ENCODE measurements at places on chromosomes 3 and 15. TPM values are rescaled to one million over a fixed set of nuclear protein-coding genes. Genes with fewer than 3 reads are reported as not detected.

DNA sequence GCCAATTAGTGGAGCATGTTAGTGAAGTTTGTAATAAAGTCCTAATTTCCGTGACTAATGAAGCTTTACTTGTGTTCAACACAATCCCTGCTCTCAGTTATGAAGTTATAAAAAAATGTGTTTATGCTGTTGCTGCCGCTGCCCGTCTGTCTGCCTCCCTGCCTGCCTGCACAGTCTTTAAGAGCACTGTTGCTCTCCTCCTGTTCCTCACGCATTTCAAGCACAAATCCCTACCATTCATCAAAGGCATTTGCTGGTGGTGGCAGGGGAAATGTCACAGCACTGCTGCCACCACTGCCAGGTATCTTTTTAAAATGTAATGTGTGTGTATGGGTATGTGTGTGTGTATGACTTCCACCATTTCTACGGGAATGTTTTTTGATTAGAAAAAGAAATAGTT lies 58.8 kb downstream of the CACNA1D start:
- no peak for DNase-seq

GRCh38 chr3:45980229-45980813 lies 15.3 kb downstream of the FYCO1 start:
- no peak for DNase-seq

GRCh38 chr3:29201604-29202003 lies 79.3 kb upstream of the RBMS3 start:
- no peak for DNase-seq

The HCN4 gene
- not detected for total RNA-seq

- DNase-seq: no peak
Observed at GRCh38 chr3:151331696-151332095, 2.3 kb upstream of the P2RY13 start.

The CKMT1B gene
- not detected for total RNA-seq

GRCh38 chr3:9704347-9705322 lies 1.0 kb downstream of the CPNE9 start:
- no peak for DNase-seq

DNA sequence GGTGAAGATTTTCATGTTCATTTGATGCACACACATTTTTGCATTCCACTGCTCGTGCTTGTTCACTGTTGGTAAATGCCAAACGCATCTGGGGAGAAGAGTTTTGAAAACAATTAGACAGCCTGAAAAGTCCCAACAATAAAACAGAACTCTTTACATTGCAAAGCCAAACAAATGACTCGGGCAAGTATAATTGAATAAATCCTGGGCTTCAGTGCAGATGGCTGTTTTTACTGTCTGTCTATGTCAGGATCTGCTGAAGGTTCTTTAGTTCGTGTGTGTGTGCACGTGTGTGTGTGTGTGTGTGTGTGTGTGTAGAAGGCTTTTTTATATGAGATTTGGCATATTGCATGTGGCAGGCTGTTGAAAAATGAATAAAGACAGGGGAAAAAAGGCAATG lies 277.5 kb upstream of the CDIN1 start:
- DNase-seq: no peak

- DNase-seq: peak; percentile 79
Observed at GRCh38 chr3:48694610-48695392, 9.1 kb upstream of the NCKIPSD start.

The GRIP2 gene
- 0.42 TPM for total RNA-seq

DNA sequence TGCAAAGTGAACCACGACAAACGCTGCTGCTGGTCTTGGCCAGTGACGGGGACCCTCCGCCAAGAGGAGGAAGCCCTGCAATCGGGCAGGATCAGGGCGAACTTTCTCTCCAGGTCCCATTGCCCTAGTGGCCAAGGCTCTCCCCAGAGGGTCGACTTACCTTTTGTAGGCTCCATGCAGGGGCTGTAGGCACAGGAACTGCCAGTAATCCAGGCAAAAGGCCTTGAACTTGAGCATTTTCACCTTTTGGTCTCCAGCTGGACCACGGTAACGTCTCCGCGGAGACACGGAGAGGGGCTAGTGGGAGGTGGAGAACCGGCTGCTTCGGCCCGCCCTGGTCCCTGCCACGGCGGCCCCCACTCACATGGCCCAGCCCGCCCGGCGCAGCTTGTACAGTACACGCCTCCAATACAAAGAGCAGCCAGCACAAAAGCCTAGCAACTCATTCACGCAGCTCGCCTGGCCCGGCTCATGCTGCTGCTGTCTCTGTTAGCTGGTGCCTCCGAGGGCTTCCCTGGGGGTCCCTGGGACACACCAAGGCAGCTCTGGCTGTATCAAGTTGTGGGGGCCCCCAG lies 31.0 kb downstream of the IQSEC1 start:
- peak; percentile 27 for DNase-seq

DNA sequence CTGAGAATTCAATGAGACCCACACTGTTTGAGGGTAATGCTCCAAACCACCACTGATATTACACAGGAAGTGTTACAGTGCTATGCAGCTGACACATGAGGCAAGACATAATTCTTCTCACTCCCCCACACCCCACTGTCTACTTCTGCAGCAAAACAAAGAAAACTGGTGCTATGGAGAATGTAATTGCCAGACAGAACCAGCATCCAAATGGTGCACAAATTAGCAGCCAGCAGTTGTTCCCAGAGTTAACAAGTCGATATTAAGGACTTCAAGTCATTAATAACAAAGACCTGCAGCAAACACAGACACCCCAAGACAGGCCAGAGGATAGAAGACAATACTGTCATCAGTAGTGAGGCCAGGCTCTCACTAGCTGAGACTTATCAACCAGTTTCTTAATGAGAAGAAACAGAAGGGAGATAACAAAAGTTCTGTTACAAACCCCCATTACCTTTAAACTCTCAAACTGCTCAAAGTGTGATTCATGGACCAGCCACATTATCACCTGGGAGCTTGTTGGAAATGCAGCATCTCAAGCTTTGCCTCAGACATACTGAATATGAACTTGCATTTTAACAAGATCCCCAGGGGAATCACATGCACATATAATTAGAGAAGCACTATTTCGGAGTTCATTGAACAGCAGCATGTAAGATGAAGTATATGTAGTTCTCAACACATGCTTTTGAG lies 58.7 kb upstream of the FNDC3B start:
- DNase-seq: no peak

The TICRR gene
- total RNA-seq: 0.24 TPM

DNA sequence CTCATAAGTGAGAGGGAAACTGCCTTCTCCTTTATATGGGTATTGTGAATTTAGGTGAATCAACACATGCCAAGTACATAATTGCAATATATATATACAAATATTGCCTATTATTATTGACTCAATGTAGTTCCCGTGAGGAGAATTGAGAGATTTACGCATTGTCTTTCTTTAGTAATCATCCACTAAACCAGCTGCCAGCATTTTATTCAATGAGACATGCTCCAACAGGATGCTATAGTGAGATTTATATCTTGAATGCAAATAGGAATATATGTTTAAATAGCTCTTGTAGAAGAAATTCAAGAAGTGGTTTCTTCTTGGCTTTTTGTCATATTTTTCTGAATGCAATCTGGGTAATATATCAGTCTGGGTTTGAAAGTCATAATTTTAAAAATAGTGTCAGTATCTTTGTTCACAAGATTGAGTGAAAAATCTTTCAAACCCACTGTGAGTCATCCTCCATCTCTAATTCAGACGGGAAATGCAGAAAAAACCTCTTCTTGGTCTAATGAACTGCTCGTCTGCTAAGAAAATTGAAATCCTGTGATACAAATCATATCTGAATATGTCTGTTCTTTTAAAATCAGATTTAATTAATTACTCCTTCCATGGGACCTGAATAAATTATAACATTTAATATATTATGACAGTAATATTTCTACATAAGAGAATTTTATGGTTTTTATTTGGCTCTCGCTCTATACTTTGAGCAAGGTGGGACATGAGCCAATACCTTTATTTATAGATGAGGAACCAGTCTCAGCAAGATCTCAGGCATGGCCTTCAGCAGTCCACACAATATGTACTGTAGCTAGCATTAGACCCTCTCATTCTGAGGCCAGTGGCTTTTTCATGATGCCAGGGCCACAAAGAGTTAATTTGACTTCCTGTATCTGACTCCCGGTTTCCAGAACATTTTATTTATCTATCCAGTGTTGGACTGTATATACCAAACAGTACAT lies 516.0 kb downstream of the GABRG3 start:
- DNase-seq: no peak

DNA sequence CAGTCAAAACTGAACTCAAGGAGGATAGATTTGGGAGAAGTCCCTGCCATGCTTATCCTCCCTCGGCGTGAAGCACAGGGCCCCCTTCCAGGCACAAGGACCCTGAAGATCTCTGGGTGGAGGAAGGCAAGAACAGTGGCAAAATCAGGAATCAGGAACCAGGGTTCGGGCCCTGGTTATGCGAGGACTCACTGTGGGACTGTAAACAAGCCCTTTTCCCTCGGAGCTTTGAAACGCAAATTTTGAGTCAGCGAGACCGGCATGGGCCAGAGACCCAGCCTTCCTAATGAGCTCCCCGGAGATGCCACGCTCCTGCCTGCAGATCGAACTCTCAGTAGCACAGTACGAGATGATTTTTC lies 70.1 kb downstream of the SLC12A8 start:
- no peak for DNase-seq

DNA sequence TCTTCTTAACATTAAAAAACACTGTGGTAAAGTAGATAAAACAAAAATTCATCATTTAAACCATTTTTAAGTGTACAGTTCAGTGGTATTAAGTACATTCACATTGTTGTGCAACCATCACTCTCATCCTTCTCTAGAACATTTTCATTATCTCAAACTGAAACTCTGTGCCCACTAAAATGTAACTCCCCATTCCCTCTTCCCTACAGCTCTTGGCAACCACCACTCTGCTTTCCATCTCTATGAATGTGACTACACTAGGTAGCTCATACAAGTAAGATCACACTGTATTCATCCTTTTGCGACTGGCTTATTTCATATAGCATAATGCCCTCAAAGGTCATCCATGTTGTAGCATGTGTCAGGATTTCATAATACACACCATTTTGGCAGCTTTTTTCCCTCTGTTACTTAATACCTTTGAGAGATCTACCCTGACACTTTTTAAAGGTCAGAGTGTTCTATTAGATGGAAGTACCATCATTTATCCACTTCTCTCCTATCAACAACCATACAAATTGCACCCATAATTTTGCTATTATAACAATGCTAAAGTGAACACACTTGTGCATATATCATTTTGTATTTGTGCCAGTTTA lies 42.9 kb upstream of the FRMD4B start:
- DNase-seq: no peak

DNA sequence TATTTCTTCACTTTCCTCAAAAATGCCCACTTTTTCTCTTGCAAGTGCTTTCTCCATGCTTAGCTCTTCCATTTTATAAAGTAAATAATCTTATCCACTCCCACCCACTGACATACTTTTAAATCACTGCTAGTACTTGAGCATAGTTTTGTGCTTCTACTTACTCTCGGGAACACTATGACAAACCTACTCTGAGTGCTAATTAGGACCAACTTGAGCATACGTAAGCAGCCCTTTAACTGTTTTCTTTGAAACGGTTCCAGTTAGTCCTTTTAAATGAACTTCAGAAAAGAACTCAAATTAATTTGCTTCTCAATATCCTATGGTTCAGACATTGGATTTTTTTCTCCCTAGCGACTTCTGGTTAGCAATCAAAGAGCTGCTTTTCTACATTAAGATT lies 280.0 kb upstream of the SOX2 start:
- no peak for DNase-seq

GRCh38 chr3:88311826-88312225 lies 162.1 kb downstream of the C3orf38 start:
- DNase-seq: no peak

GRCh38 chr3:166498446-166498845 lies 661.2 kb upstream of the BCHE start:
- DNase-seq: no peak

DNA sequence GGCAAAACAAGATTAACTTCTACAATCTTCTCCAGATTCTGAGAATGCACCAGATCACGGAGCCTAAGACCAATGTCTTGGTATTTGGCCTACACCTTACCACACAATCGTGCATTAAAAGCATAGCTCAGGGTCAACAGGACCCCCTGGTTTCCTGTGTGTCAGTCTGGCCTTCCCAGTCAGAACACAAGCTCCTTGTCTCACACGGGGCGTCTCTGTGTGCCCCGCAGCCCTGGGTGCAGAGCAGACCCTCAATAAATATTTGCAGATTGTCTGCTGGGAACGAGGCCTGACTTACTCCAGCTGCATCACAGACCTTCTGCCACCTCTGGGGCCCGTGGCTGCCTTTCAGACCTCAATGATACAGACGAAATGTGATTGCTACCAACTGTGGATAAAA lies 82.5 kb upstream of the CTNNB1 start:
- no peak for DNase-seq
